Panc1 (cell line): ENCODE measurements at places on chromosomes 4 and X.

DNA sequence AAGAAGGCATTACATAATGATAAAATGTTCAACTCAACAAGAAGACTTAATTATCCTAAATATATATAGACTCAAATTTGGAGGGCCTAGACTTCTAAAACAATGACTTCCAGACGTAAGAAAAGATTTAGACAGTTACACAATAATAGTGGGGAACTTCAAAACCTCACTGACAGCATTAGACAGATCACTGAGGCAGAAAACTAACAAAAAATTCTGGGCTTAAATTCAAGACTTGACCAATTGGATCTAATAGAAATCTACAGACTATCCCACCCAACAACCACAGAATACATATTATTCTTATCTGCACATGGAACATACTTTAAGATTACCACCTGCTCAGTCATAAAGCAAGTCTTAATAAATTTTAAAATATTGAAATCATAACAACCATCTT lies 93.3 kb upstream of the ARSJ start:
- no peak for DNase-seq

DNA sequence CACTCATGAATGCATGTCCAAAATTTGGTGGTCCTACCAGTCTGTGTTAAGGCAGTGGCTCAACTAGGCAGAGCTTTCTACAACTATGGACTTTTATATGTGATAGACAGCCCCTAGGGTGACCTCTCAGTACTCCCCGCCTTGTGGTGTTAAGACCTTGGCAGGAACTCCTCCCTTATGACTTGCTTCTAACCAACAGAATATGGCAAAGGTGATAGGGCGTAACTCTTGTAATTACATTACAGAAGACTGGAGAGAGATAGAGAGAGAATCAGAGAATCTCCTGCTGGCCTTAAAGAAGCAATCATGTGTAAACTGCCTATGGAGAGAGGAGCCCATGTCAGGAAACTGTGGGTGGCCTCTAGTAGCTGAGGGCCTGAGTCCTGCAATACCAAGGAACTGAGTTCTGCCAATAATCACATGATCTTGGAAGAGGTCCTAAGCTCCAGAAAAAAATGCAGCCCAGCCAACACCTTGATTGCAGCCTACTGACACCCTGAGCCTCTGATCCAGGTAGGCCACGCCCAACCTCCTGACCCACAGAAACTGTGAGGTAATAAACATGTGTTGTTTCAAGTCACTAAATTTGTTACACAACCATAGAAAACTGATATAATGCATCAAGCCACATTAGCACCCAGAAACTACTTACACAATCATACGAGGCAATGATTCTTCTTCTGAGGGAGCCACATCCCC lies 68.9 kb downstream of the INPP4B start:
- no peak for DNase-seq

- no peak for DNase-seq
Observed at GRCh38 chr4:52863324-52863723, 1.2 kb downstream of the RASL11B start.

GRCh38 chrX:12174358-12174757 lies 36.1 kb downstream of the FRMPD4 start:
- DNase-seq = no peak

- DNase-seq = no peak
Observed at GRCh38 chr4:25095837-25096236, 64.4 kb downstream of the SEPSECS start.
